Stimulated activated CD8-positive, alpha-beta memory T cell treated with anti-CD3 and anti-CD28 coated beads, Interleukin-4, amount 100 ng/mL, for 1 hour (primary cell): ENCODE measurements at places on chromosomes 1 and 21.

DNA sequence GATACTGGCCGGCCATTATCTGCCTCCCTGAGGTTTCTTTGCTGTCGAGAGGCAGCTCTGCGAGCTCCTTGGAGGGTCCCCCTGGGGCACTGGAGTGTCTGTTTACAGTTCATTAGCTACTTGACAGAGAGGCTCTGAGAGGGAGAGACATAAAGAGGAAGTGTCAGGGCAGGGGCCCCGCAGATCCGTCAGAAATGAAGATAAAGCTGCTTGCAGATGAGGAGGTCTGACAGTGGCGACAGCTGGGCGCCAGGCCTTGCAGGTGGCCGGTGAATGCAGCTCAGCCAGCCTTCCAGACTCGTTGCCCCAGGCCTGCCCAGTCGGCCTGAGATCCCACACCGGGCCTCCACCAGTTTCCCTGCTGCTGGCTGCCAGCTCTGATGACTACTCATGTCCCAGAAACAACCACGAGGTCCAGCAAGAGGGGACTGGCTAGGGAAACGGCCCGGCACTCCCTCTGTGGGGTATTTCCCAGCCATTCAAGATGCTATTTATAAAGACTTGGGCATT lies 84.7 kb downstream of the DISP3 start:
- no peak for DNase-seq

DNA sequence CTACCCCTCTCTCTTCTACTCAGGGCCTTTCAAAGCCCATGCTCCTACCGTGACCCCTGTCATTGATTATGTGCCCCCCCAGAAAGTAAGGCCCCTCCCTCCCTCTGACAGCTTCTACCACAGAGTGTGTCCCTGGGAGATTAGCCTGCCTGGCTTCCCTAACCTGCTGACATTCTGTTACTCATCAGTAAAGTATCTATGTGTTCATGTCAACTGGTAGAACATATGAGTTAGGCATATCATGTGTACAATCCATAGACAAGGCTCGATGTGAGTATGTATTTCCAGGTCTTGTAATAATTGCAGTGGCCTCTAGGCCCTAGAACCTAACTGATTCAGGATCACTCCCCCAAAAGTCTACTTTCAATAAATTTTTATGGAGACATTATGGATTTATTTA lies 120.0 kb downstream of the GIPC2 start:
- no peak for DNase-seq

DNA sequence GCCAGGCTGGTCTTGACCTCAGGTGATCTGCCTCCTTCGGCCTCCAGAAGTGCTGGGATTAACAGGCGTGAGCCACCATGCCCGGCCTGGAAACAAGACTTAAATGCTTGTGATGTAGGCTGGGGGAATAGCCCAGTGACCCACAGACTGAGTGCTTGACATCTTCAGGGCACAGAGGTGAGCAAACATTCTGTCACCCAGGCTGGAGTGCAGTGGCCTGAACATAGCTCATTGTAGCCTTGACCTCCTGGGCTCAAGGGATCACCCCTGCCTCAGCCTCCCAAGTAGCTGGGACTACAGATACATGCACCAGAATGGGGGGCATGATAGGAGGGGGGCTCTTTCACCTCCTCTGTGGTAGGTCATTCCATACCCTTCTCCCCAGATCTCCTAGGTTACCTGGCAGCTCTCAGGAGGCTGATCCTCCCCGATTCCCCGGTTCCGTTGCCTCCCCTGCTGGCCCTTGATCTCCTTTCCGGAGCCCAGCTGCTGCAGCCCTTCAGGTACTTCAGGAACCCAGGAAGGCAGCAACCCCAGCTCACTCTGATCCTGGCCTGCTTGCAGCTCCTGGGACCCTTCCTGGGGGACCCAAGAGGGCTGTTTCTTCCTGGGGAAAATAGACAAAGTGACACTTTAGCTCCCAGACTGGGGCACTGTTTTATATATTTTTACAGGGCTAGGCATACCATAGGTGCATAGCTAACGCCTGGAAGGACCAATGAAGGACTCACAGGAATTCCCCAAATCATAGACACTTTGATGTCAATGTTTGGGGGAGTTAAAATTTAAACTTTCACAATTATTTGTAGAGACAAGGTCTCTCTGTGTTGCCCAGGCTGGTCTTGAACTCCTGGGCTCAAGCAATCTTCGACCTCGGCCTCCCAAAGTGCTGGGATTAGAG lies 11.8 kb downstream of the SPATA21 start:
- no peak for DNase-seq

GRCh38 chr21:45382697-45382997 lies 22.3 kb upstream of the COL18A1 start:
- no peak for DNase-seq

DNA sequence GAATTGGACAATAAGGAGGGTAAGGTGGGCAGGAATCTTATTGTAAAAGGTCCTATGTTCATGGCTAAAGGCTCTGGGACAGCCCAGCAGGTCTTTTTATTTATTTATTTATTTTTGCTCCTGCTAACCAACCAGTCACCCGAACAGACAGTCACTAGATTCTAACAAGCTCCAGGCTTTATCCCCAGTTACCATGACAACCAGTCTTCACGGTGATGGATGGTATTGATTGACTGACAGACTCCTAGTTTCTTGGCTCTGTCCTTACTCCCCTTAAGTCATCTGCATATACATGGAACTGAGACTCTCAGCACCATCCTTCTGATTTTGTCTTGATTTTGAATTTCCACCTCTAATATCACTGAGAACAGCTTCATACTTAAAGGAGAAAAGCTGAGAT lies 44.3 kb downstream of the C8A start:
- DNase-seq = no peak

- no peak for DNase-seq
Measured at GRCh38 chr1:197336571-197336970, 68.5 kb downstream of the CRB1 start.

DNA sequence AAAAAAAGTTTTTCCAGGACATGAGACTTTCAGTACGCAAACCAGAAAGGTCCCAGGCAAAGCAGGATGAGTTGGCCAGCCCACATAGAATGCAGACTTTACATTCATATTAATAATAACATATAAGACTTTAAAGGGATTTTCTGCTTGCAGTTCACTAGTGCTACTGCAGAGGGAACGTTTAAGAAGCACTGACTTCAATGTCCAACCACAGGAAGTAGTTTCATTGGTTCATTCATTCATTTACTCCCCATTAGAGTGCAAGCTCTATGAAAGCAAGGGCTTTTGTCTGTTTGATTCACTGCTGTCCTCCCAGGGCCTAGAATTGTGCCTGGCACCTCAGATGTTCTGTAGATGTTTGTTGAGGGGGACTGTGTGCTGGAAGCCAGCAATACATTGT lies 11.8 kb upstream of the SERINC2 start:
- no peak for DNase-seq

GRCh38 chr1:98032958-98033357 lies 112.1 kb upstream of the DPYD start:
- DNase-seq = no peak

DNA sequence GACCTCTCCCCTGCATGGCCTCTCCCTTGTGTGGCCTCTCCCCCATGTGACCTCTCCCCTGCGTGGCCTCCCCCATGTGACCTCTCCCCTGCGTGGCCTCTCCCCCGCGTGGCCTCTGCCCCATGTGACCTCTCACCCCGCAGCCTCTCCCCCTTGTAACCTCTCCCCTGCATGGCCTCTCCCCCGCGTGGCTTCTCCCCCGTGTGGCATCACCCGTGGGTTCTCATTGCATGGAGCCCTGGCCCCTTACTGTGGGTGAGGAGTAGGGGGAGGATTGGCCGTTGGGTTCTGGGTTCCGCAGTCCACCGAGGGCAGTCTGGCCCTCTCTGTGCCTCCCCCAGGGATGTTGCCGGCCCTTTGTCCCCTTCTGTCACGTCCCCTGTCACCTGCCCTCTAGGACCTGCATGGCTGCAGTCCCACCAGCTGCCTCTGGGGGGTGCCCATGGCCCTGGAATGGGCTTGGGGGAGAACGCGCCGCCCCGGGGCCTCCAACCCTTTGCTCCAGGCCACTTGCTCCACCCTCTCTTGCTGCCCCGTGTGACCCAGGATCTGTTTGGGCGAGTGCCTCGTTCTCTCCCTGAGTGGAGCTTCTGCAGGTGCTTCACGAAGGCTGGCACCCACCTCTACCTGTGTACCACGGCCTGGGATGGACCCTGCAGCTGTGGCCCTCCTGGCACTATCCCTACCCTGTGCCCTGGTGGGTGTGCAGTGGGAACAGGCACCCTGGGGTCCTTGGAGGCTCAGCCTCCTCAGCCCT lies 21.3 kb downstream of the RRP1 start:
- DNase-seq = peak; percentile 79

DNA sequence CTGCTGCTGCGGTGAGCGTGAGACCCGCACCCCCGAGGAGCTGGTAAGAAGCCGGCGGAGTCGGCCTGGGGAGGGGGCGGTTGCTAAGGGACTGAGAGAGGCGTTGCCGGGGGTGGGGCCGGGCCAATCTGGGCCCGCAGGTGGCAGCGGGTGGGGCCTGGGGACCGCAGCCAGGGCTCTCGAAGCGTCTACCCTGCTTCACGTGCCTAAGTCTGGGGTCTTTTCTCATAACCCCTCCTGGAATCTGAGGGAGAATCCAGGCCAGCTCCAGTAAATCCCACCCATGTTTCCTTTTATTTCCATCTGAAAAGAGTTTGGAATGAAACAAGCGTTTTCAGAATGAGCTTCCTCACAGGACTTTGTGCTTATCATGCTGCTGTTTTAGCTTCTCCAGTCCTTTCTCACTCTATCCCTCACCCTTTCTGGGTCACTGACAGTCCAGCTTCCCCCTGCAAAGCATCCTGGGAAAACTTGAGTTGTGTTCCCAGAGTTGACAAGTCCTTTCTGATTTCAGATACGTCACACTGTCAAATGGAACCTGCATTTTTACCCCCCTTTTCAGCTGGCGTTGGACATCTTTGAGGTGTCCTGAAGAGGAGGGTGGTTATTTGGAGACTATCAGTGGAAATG lies 431 bp downstream of the CLCN6 start:
- no peak for DNase-seq

DNA sequence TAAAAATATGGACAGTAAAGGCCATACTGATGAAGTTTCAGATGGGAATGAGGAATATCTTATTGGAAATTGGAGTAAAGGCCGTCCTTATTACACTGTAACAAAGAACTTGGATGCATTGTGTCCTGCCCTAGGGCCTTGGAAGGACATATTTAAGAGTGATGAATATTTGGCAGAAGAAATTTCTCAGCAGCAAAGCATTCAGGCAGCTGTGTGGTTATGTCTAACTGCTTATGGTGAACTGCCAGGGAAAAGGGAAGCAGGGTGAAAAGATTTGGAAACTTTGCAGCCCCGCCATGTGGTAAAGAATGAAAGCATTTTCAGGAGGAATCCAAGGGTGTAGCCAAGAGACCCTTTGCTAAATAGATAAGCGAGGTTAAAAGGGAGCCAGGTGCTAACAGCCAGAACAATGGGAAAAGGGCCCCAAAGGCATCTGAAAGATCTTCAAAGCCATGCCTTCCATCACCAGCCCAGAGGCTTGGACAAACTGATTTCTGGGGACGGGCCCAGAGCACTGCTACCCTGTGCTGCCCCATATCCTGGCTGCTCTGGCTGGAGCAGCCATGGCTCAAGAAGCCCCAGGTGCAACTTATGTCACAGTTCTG lies 200.0 kb downstream of the PTPRU start:
- no peak for DNase-seq

DNA sequence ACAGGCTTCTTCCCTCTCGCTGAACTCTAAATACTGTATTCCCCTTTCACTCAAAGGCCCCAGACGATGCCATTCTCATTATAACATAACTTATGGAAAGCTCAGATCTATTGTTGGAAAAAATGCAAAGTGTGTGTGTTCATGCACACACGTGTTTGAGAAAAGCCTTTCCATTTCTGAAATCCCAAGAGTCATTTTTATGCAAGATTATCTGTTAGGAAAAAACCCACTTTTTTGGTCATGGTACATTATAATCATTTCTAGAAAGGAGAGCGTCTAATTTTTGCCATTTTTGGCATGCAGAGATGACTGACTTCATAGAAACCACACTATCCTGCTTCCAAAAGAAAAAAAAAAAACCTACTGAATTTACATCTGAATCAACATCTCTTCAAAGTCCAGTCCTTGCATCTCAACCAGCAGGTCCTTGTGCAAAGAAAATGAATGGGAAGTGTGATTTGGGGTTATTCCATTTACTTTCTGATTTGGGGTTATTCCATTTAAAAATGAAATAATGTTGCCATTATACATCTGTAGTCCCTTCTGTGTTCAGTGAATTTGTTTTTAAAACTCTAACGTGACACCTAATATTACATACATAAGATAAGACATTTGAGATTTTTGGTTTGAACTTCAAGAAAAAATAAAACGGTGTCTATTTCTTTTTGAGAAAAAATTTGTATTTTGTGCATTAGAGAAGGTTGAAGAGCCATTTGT lies 150.3 kb downstream of the DHRS3 start:
- no peak for DNase-seq

- no peak for DNase-seq
Measured at GRCh38 chr1:39139723-39140360, 64.7 kb upstream of the MACF1 start.

GRCh38 chr21:31509194-31510017 lies 150.1 kb upstream of the SOD1 start:
- peak; percentile 48 for DNase-seq

GRCh38 chr1:115492019-115492595 lies 149.7 kb upstream of the VANGL1 start:
- no peak for DNase-seq

GRCh38 chr21:25402134-25402961 lies 204.9 kb downstream of the MRPL39 start:
- DNase-seq = no peak

DNA sequence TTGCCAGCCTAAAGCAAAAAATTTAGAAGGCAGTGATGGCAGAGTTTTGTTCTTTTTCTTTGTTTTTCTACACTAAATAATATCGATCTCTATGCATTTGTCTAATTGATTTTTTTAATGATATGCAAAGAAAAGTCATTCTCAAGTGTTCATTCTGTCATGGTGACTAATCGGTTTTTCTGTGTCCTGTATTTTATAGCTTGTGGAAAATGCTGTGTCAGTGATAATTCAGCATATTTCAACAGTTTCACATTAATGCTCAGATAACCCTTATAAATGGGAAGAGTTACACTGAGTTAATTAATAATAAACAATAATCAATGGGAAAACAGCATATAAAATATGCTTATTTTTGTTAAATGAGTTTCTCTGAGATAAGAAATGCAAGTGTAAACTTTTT lies 824.9 kb downstream of the AMY1C start:
- no peak for DNase-seq

DNA sequence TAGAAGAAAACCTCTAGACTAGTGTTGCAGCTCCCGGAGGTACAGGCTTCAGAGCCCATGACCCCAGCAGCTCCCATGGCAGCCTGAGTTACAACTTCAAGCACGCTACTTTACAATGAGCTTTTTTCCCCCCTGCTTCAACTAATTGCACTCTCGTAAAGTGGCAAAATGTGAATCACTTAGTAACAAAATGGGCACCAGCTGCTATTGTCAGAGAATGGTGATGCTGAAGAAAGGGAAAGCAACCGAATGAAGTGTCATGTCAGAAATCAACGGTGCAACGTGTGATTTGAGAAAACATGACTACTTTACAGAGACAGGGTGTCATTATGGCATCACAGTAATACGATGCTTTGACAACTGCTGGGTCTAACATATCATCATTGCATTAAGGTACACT lies 40.5 kb downstream of the ESRRG start:
- DNase-seq = no peak

GRCh38 chr1:161988413-161988812 lies 35.3 kb downstream of the OLFML2B start:
- DNase-seq = no peak
